Activated CD4-positive, alpha-beta T cell treated with anti-CD3 and anti-CD28 coated beads for 36 hours (primary cell): ENCODE measurements at places on chromosomes 4 and X.

DNA sequence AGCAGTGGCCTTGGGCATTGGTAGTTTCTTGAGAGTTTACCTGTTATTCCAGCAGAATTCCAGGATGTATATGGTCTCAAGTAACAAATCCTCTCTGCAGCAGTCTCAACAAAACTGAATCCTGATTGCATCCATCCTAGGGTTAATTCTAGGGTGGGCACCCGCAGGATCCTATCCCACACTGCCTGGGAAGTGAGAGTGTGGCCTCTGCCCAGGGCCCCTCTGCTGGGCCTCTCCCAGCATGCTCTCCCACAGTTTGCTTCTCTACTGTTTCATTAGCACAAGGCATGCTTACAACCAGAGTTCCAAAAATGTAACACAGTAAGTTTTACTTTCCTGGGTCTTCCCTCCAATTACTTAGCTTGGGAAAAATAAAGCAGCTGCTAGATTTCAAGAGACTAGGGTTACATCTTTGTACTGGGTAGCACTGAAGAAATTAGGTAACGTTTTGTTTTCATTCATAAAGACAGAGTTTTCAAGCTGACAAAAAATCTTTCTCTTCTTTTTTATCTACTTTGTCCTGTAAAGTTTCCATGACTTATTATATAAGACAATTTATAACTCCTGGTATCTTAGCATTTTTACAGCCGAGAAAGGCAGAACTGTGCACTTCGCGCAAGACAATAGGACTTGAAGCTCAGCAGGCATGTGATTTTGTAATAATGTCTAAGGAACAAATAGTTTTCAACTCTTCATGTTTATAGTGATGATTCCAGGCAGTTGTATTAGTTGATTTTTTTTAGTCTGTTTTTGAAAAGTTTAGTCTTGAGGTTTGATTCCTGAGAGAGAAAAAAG lies 131.2 kb upstream of the PCDH18 start:
- no peaks in the 10 kb centered on the region for H3K27me3 ChIP-seq
- H3K36me3 ChIP-seq: no peaks in the 10 kb centered on the region

DNA sequence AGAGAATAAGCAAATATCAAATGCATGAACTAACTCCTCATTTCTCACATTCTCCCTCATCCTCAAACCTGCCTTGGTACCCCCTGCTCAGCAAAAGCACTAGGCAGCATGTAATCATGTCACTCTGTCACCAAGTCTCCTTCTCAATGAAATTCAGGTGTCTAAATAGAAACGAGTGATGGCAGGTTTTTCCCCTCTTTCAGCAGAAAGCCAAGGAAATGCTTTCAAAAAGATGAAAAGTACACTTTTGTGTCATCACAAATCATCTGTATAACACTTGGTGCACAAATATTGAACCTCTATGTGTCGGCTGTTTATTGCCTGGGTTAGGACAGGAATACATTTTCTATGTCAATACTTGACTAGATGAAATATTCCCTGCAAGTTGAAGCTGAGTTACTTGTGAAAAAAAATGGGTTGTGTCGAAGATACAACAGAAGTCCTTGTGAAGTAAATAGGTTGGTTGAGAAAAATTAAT lies 285.1 kb upstream of the MAGEB18 start:
- no peaks in the 10 kb centered on the region for H3K4me1 ChIP-seq
- H3K27ac ChIP-seq: no peak overlapping the region
- DNase-seq: no peak
- no peaks in the 10 kb centered on the region for H3K27me3 ChIP-seq
- no peak overlapping the region for H3K4me3 ChIP-seq

DNA sequence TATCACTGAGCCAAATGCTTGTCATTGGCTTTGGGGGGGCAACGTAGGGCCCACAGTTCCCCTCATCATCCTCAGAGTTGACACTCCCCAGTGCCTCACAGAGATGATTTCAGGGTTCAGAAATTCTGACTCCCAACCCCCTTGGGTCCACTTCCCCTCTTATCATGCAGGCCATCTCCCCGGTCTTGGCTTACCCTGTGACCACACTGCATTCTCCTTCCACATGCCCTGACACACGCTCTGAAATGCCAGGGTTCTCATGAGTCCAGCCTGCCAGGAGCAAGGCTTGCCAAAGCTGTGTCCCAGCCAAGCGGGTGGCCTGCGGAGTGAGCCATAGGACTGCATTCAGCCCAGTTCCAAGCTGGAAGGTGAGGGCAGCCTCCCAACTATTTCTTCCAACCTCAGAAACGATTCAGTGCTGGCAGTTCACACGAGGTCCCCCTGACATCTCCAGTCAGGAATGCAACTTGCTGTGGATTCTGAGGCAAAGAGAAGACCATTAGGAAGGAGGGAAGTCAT lies 101.2 kb downstream of the SMIM20 start:
- no peaks in the 10 kb centered on the region for H3K36me3 ChIP-seq
- peaks cover 5% of the 10 kb centered on the region for H3K4me1 ChIP-seq
- no peak for DNase-seq
- H3K27ac ChIP-seq: no peak overlapping the region
- H3K27me3 ChIP-seq: peaks cover 41% of the 10 kb centered on the region
- H3K4me3 ChIP-seq: no peak overlapping the region

- H3K4me3 ChIP-seq: no peak overlapping the region
- H3K36me3 ChIP-seq: peaks cover 10% of the 10 kb centered on the region
- DNase-seq: no peak
- no peaks in the 10 kb centered on the region for H3K27me3 ChIP-seq
- H3K4me1 ChIP-seq: peaks cover 77% of the 10 kb centered on the region
These were observed 14.1 kb downstream of the KLF3 start for GRCh38 chr4:38678078-38678477.

DNA sequence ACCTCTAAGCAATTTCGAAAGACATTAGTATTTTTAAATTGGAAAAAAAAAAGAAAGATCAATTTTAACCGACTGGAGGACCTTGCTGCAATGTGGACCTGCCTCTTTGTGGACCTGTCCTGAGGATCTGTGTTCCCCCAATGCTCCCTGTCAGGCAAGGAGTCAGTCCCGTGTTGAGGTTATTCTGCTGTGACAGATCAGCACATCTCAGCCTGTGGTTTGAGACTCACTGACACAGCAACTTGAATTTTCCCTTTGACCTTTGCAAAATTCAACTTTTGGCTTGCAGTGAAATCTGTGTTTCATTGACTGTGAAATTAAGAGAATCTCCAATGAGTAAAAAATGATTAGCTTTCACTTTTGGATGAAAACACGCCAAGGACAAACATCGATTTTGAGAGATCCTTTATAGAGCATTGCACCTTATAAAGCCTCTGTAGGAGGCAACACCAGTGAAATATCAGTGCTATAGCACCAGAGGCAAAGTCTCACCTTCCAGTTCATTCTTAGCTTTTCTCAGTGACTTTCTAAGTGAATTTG lies 186.9 kb downstream of the GPAT3 start:
- peaks cover 23% of the 10 kb centered on the region for H3K27me3 ChIP-seq
- no peak overlapping the region for H3K27ac ChIP-seq
- H3K36me3 ChIP-seq: no peaks in the 10 kb centered on the region
- no peaks in the 10 kb centered on the region for H3K4me1 ChIP-seq
- no peak overlapping the region for H3K4me3 ChIP-seq

DNA sequence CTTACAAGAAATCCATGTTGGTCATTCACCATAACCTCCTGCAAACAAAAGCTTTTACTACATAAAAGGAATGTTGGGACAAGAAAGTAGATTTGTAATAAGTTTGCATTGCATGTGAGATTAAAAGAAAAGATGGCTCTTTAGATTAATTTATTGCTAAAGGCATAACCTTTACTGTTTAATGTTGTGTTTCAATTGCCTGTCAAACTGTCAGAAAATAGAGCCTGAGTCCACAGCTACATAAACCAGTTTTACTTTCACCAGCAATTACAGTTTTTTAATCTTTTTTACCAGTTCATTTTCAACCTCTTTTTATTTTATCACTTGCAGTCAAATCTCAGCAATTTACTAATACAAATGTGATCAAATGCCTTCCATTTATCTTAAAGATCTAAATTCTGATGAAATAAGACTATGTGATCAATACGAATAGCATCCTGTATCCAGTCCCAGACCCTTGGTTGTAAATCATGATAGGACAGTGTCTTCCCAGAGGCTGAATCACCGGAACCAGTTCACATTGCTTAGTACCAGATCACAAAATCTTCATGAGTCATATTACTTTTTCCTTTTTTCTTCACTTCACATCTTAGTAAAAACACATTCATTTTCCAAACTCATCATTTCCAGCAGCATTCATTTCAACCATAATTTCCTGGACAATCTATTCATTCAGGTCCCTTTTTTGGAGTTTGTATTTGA lies 95.4 kb upstream of the FRG1 start:
- no peaks in the 10 kb centered on the region for H3K4me1 ChIP-seq
- H3K27ac ChIP-seq: no peak overlapping the region
- H3K27me3 ChIP-seq: no peaks in the 10 kb centered on the region
- H3K4me3 ChIP-seq: no peak overlapping the region

GRCh38 chr4:48108309-48109073 lies 25.6 kb downstream of the TXK start:
- H3K36me3 ChIP-seq: peaks cover 28% of the 10 kb centered on the region
- no peak overlapping the region for H3K27ac ChIP-seq

DNA sequence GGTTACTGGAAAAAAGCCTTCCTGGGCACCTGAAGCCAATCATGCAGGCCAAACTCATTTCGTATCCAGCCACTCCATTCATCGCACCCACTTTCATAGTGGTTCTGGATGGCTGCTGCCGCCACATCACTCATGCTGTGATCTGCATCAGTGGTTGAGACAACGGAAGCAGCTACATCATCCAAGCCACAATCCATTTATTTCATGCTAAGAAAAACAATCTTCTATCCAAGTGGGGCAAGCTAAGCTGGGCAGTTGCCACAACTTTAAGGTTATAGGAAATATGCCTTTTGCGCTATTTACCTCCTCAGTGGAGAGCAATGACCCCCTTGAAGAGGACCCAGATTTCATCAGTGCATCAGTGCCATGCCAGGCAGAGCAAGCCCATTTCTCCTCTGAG lies 124.6 kb downstream of the GRIA3 start:
- no peak overlapping the region for H3K27ac ChIP-seq
- no peak for DNase-seq
- H3K27me3 ChIP-seq: no peaks in the 10 kb centered on the region
- no peaks in the 10 kb centered on the region for H3K4me1 ChIP-seq

GRCh38 chr4:26985873-26986272 lies 125.2 kb downstream of the STIM2 start:
- no peak overlapping the region for H3K27ac ChIP-seq
- H3K27me3 ChIP-seq: no peaks in the 10 kb centered on the region
- H3K4me1 ChIP-seq: peaks cover 38% of the 10 kb centered on the region
- peak; percentile 49 for DNase-seq
- peaks cover 9% of the 10 kb centered on the region for H3K36me3 ChIP-seq
- H3K4me3 ChIP-seq: no peak overlapping the region

- DNase-seq: no peak
- no peaks in the 10 kb centered on the region for H3K36me3 ChIP-seq
- H3K27ac ChIP-seq: no peak overlapping the region
- no peak overlapping the region for H3K4me3 ChIP-seq
These were observed 99.5 kb upstream of the MYOZ2 start for GRCh38 chr4:119035951-119036737.

DNA sequence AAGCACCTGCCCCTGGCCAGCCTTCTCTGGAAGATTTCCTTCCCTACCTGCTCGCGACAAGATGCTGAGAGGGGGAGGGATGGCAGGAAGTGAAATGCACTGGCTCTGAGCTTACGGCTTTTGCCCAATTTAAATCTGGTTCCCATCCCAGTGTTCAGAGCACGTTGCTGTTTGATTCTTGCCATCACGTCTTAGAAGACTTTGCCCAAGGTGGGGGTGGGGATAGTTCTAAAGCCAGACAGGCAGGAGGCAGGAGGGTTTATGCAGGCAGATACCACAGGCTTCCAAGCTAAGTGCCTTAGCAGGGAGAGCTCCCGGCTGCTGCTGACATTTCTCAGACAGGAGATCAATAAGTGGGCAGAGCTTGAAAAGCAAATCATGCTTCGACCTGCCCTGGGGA lies 393.9 kb downstream of the MID1IP1 start:
- H3K36me3 ChIP-seq: no peaks in the 10 kb centered on the region
- H3K27me3 ChIP-seq: peaks cover 2% of the 10 kb centered on the region
- DNase-seq: no peak
- peak overlapping the region; percentile 51 for H3K27ac ChIP-seq
